ENCODE measurements at places on chromosomes 4 and X. TPM values are rescaled to one million over a fixed set of nuclear protein-coding genes. Genes with fewer than 3 reads are reported as not detected.

DNA sequence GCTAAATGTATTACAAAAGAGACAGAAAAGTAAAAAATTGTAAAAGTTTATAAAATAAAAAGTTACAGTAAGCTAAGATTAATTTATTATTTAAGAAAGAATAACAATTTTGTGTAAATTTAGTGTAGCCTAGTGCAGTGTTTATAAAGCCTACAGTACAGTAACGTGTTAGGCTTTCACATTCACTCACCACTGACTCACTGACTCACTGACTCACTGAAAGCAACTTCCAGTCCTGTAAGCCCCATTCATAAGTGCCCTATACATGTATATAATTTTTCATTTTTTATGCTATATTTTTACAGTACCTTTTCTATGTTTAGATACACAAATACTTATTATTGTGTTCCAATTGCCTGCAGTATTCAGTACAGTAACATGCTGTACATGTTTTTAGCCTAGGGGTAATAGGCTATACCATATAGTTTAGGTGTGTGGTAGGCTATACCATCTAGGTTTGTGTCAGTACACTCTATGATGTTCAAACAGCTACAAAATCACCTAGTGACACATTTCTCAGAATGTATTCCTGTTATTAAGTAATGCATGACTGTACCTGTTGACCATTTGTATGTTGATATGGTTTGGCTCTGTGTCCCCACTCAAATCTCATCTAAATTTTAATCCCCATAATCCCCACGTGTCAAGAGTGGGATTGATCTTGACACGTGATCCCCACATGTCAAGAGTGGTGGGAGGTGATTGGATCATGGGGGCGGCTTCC, 57.9 kb downstream of the CFAP299 start:
- DNase-seq, result no peak

DNA sequence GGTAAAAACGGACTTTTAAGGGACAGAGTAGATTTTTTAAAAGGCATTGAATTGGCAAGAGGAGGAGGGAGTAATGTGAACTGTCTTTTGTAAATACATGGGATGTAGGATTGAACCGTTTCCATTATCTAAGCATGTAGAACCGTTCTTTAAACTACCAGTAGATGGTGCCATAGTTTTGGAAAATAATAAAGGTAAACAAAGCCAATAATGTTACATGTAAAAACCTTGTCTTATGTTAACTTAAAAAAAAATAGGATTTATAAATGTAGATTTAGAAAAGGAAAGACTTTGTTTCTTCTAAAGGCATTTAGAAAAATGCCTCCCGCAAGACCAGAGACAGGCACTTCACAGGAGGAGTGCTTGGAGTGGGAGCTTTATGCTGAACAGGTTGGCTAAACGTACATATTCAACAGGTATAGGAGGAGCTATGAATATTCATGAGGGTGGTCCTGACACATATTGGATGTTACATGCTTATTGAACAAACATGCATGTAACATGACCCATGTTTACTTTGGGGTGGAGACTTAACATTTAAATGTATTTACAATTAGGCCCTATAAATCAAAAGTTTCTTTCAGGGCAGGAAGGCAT, 45.5 kb upstream of the FAM241A start:
- DNase-seq, result no peak

DNA sequence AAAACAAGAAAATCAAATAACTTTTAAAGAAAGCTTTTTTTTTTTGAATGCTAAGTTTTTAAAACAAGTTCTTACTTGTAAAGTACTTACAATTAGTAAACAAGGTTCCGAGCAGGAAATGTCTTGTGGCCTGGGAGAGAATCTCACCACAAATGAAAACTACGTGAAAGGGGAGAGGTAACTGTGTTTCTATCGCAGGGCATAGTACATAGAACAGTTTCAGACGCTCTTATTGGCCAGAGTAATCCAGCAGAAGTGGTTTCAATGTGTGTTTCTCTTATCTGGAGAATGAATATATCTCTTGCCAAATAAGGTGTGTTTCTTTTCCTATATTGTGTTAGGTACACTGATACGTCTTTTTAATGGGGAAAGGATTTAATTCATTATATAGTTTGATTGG, at the start of gene PLAC8:
Gene PLAC8, minus strand, starts transcription at position 154 of the 400 bp plus-strand sequence. CDS start 6,808 bp downstream, outside the sequence.
- DNase-seq, result no peak

- DNase-seq, result peak; percentile 22
These were observed 79.1 kb downstream of the ELOVL6 start for GRCh38 chr4:110119337-110119736.

Gene MAGEA10
- 0.11 TPM for polyA plus RNA-seq

DNA sequence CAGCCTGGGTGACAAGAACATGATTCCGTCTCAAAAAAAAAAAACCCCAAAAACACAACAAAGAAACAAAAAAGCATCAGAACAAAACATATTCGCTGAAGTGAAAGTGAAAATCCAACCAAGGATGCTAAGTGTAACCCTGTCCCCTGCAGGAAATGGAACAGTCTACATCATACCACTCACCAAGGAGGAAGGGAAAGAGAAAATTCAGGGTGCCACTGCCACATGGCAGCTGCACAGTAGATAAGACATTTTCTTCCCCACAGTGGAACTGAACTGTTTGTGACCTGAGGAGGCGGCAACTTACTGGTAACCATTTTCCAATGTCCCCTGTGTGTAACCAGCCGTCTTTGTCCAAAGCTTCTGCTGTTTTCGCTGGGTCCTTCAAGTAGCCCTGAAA, 28.2 kb upstream of the CENPU start:
- DNase-seq, result no peak

GRCh38 chr4:113665036-113665435, 96.5 kb downstream of the CAMK2D start:
- DNase-seq, result no peak

Measured in left renal pelvis (tissue), 4 donors.